ENCODE measurements at places on chromosomes 2 and 18.

DNA sequence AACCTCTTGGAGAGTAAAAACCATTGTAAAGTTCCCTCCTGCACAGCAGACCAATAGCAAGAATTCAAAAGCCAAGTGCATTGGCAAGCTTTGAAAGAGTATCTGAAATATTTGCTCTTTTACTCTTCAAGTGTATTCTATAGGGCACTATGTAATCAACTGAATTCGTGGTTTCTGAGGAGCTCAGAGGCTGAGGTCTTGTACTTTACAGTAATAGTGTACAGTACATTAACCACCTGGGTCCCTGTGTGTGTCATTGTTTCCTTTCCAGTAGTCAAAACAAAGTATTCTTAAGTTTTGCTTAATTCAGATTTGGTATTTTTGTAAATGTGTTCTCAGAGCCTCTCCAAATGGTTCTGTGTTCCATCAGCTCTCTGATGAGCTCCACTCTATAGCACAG, 769.7 kb downstream of the LRRTM4 start:
- no peak for DNase-seq

DNA sequence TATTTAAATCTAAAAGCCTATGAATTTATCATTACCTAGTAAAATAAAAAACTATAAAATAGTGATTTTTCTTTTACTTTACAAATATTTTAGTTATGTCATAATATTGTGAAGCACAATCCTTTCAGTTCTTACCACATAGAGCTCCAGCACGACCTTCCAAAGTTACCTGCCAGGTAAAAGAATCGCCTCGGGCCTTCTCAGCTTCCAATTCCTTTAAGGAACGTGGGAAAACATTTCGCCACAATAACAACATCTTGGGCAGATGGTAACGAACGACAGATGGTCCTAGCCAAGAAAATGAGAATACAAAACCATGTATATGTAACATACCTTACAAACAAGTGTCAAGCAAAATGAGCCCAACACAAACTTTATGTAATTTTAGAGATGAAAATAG, 23.7 kb downstream of the HEATR5B start:
- no peak for DNase-seq

DNA sequence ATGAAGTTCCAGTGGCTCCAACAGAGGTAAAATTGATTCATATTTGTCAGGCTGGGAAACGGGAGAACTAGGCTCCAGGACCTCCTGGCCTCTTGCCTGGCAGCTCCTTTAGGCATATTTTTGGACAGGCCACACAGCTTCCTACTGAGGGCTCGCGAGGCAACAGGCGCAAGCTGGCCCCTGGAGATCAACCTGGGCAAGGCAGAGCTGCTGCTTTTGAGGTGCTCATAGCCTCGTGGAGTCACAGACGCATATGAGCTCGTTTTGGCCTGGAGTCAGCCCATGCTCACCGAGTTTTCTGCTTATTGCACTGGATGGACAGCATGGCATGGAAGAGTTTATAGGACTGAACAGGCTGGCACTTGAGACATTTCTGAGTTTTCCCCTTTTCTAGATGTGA, 97.7 kb downstream of the CAPN13 start:
- DNase-seq, result no peak

- no peak for DNase-seq
These were observed 14.1 kb upstream of the GMPPA start for GRCh38 chr2:219484343-219485200.

- DNase-seq, result no peak
These were observed 87.3 kb downstream of the ACOXL start for GRCh38 chr2:110819711-110820110.

DNA sequence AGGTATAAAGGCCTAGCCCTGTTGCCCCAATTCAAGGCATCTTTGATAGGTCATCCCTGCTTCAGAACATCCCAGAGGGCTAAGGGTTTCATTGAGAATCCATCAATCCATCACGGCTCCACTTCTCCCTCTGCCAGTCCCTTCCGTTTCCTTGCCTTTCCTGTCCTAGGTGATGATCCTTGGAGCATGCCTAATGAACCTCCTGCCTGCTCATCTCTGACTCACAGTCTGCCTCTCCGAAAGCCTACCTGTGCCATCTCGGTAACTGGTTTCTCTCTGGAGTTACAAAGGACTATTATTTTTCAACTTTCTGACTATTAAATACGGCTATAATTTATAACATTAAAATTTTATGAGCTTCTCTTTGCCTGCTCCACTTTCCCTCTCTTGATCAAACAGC, 36.7 kb upstream of the OSBPL6 start:
- DNase-seq, result no peak

Data from immature natural killer cell (primary cell).